Fibroblast of the aortic adventitia (primary cell): ENCODE measurements at places on chromosomes 7 and 10. TPM values are rescaled to one million over a fixed set of nuclear protein-coding genes. Genes with fewer than 3 reads are reported as not detected.

Gene APBB1IP
- total RNA-seq = 2.9 and 5.9 TPM in 2 replicates

DNA sequence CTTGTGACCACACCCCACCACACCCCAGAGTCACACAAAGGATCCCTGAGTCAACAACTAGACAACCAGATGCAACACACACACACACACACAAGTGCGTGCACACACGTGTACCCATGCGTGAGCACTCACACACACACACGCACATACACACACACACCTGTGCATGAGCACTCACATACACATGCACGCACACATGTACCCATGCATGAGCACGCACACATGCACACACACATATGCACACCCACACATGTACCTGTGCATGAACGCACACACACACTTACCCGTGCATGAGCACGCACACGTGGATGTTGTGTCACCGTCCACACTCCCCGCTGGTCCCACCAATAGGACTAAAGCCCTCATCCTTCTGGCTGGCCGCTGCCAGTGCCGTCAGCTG is 60.4 kb downstream of the HTR5A start:
- no peak for DNase-seq

DNA sequence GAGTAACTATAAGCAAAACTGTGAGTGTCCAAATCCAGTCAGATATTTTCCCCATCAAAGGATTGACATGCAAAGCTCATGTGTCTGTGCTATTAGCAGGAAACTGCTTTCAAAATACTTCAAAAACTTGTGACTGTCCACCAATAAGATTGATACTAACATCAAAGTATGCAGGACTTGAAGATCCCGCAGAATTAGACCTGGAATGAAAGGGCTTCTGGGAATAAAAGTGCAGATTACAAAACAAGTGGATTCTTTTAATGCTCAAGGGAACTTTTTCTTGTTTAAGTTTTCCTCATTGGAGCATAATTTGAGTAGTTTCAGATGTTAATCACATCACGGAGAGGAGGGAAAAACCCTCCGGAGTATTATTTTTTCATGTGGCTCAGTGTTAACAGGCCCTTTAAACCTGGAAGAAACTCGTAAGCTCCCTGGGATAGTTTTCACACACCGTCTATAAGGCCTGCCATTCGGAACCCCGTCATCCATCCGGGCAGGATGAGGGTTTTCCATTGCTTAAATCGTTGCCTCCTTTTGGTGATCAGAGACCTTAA is 33.9 kb upstream of the MKX start:
- DNase-seq = no peak

DNA sequence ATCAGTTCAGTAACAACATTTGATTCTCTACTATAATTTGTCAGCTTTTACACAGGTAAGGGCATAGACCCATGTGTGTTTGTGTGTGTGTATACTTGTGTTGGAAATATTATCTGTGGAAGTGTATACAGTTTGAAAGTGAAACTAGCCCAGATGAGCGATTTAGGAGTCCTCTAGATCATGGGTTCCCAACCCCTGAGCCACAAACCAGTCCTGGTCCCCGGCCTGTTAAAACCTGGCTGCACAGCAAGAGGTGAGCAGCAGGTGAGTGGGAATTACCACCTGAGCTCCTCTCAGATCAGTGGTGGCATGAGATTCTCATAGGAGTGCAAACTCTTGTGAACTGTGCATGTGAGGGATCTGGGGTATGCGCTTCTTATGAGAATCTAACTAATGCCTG is 1221.5 kb upstream of the SORCS1 start:
- DNase-seq = no peak

Gene TMEM243
- total RNA-seq = 47.8 and 57.7 TPM in 2 replicates
